ENCODE measurements at places on chromosomes 2 and 18. TPM values are rescaled to one million over a fixed set of nuclear protein-coding genes. Genes with fewer than 3 reads are reported as not detected.
A peak's percentile ranks its signal among the peaks of the same experiment; 100 is the strongest.

- DNase-seq: no peak
Observed at GRCh38 chr2:230043461-230043860, 25.3 kb downstream of the SLC16A14 start.

DNA sequence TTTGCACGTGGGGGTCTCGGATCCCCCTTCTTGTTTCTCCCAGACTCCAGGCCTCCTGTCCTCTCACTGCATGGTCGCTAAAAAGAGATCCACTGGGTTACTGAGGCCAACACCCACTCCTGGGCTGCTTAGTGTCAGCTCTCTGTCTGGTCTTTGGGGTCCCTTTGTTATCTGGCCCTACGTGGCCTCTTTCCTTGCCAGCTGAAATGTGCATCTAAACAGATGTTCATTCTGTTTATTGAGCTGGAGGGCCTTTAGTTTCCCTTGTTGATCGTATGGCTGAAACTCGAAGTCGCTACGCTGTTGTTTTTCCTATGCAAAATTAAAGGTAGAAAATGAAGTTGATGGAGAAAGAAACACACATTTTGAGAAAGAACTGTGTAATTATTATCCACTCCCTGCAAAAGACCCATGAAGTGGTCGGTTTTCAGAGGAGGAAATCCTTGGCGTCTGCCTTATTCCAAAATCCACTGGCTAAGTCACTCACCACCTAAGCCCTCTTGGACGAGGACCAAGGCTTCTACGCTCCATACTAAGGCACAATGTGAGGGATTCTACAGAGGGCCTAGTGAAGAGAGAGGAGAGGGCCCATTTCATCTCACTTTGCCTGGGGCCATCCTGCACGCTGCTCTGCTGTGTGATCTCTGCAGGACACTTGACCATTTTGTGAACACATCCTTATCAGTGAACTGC is 105.3 kb downstream of the GLI2 start:
- no peak for DNase-seq

- no peak for DNase-seq
Observed at GRCh38 chr18:50606609-50607008, 46.7 kb downstream of the MAPK4 start.

DNA sequence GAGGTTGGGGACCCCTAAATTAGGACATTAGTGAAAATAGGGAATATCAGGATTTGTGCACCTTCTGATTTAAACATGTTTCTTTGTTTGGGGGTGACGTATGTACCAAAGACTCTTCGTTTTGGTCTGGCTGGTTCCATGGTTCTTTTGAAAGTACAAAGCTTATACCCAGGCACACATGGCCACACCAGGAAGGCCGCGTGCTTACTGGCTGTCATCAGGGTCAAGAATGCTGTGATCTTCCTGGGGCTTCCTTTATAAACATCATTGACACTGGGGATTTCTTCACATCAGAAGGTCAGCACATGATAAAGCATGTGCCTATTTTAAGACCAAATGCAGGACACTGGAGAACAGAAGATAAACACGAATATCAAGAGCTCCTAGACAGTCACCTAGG is 230.6 kb upstream of the ID2 start:
- DNase-seq: no peak

DNA sequence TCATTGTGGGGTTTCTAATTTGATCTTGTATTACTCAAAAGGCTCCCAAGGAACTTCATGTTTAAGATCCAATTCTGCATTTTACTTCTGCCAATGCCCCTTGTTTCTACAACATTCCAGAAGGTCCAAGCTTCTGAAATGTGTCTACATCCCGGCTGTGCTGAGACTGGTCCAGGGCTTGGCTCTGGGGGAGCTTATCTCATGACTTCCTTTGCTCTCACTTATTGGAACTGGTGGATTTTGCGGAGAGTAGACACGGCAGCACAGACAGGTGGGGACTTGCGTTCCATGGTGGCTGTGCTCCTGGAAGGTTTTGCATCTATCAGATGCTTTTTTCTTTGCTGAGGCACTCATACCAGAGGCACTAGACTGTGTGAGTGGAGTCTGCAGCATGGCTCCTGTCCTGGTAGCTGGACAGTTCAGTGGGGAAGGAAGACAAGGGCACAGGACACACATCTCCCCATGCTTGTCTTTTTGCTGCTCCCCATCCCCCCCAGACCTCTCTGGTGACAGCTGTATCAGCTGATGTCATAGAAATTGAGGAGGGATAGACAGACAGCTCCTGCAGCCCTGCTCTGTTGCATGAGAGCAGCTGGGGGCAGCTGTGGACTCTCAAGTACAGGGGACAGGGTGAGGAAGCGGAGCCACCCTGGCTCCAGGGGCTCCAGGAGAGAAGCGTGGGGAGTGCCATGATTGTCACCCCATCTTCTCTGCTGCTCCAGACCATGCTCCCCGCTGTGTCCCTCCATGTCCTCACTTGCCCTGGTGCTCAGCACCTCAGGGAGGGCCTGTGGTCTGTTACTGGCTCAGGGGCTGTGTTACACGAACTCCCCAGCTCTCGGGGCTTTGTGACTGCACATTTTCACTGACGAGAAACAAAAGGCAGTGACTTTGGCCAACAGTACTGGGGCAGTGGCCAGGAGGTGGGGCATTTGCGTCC is 46.0 kb downstream of the ACAA2 start:
- no peak for DNase-seq

- DNase-seq: no peak
Observed at GRCh38 chr2:95267458-95268210, 6.6 kb upstream of the PROM2 start.

- DNase-seq: no peak
Observed at GRCh38 chr2:27306573-27307286, 1.5 kb downstream of the UCN start.

GRCh38 chr2:162678551-162678950 is 160.0 kb downstream of the KCNH7 start:
- no peak for DNase-seq

DNA sequence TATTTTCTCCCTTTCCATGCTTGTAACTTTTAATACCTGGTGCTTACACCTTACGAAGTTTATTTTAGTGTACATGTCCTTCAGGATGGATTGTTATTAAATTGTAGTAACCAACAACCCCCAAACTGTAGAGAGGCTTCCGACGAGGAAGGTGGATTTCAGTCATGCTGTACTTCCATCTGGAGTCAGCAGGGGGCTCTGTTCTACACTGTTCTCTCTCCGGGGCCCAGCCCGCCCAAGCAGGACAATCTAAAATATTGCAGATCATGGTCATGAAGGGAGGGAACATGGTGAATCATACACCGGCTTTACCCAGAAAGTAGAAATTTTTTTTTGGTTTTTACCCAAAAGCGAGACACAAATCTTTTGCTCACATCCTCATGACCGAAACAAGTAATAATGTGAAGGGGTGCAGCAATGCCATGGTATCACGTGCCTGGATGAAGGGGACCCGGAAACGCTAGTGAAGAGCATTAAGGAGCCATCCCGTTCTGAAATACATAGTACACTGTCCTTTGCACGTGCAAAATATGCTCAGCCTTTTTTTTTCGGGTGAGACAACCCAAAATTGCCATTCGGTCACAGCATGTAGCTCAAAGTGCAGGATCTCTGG is 884.8 kb downstream of the EPHA4 start:
- DNase-seq: peak; percentile 33

GRCh38 chr18:79699653-79700052 is 20.1 kb downstream of the CTDP1 start:
- no peak for DNase-seq

DNA sequence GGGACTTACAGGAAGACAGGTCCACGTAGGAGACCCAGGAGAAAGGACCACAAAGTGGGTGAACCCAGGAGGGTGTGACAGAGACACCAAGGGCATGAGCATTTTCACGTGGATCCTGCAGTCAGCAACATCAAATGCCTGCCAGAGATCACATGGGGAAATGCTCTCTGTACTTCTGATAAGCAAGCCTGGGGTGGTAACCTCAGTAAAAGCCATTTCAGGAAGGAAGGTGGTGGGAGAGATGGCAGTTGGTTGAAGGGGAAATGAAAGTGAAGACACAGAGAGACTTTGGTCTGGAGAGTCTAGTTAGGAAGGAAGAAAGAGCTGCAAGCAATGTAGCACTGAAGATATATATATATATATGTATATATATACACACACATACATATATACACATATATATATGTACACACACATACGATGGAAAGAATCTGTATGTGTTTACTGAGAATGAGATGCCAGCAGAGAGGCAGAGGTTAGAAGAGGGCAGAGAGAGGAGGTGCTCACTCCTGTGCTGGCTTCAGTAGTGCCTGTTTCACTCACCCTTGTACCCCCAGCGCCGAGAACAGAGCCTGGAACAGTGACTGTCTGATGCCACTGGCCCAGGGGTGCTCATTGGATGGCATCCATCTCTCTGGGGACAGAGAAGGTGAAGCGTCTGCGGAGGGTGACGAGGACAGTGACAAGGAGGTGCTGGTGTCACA is 314.9 kb downstream of the AFF3 start:
- DNase-seq: no peak

- DNase-seq: no peak
Observed at GRCh38 chr2:209519906-209520305, 96.1 kb downstream of the MAP2 start.

- DNase-seq: no peak
Observed at GRCh38 chr2:227447606-227448005, 24.4 kb upstream of the AGFG1 start.

- no peak for DNase-seq
Observed at GRCh38 chr18:43868497-43868995, 591.3 kb upstream of the SYT4 start.

DNA sequence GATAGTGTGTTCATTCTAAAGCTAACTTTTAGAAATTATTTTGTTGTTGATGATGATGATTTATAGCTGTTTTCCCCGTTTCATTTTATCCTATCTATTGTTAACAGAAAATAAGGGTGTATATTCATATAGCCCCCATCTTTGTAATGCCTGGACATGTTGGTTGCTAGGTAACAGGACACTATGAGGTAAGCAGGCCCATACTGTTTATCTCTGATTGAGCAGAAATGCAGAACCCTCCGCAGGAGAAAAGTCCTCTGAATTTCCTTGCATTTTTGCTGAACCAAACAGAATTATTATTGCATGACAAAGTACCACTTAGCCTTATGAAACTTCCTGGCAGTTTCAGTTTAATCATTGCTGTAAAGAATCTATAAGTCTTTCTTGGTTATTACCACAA is 339.4 kb downstream of the DCC start:
- no peak for DNase-seq

GRCh38 chr2:217776631-217777030 is 226.2 kb downstream of the TNS1 start:
- no peak for DNase-seq

GRCh38 chr2:652881-653480 is 24.2 kb downstream of the TMEM18 start:
- no peak for DNase-seq

DNA sequence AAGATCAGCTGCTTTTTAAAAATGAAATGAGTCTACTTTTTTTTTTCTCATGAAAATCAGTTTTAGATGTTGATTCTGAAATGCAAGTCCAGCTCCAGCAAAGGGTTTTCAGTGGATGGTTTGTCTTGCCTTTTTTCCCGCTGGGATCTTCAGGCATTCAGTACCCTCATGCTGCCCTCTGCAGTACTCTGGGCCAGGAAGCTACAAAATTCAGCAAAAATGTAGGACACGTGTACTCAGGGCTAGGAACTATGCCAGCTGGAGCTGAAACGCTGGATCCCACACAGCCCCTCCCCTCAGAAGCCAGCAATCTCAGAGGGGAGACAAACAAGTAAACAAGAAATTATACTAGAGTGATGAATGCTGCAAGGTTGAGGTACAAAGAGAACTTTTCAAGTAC is 97.3 kb downstream of the MMADHC start:
- peak; percentile 38 for DNase-seq

DNA sequence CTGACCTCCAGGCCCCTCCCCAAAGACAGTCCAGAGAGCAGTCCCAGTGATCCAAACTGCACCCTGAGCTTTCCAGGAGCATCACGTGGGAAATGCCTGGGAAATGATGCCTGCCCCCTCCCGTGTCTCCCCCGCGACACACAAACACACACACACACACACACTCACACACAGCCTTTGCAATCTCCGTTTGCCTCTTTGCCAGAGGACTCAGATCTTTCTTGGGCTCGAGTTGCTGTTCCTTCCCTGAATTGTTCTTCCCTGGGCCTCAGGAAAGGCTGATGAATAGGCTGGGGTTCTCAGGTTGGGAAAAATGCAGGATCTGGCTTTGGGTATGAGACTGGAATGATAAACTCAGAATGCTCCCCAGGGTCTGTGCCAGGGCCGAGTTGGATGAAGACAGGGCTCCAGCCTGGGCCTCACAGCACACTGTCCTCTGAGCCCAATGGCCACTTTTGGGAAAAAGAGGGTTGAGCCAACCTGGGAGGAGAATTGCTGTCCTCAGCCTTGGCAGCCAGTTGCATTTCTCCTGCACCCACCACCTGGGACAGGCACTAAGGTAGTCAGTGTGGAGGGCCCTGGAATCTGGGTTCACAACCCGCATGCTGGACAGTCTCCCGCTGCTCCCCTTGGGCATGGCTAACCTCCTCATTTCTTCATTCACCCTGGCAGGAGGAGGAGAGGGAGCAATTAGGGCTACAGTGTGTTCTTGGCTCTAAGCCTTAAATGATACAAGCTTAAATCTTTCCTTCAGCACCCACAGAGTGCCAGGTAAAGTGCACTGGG is 43.9 kb upstream of the ATP6V1B1 start:
- DNase-seq: no peak

GRCh38 chr2:102185347-102185746 is 1.5 kb upstream of the IL1RL2 start:
- peak; percentile 50 for DNase-seq

DNA sequence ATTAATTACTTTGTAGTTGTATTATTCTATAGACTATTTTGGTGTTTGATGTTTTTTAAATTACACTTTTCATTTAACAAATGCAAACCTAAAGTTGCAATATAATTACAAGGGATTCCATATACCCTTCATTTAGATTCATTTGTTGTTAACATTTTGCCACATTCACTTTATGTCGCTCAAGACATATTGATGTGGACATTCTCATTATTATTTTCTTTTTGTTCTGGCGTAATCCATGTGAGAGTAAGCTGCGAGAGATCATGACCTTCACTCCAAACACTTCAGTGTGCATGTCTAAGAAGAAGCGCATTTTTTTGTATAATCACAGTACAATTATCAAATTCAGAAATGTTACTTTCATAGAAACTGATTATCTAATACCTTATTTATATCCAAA is 280.6 kb downstream of the CALCRL start:
- no peak for DNase-seq

- DNase-seq: peak; percentile 33
Observed at GRCh38 chr2:88265352-88266303, 95.5 kb downstream of the THNSL2 start.

DNA sequence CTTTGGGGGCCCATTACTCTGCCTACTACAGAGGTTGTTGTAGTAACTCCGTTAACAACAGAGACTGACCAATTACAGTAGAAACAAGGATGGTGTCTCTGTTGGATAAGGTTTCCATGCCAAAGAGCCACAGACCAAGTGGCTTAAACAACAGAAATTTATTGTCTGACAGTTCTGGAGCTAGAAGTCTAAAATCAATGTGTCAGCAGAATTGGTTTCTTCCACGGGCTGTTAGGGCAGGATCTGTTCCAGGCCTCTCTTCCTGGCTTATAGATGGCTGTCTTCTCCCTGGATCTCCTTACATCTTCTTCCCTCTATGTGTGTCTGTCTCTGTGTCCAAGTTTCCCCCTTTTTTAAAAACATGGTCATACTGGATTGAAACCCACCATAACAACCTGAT is 135.3 kb downstream of the AKAIN1 start:
- DNase-seq: no peak

Gene MAP3K19
- not detected for total RNA-seq

Gene COL4A4
- not detected for total RNA-seq

Gene CRYGC
- total RNA-seq: not detected

Gene PPIL3
- total RNA-seq: 22.5 TPM

Gene BCL2L11
- total RNA-seq: 9.5 TPM

Gene SLC5A7
- not detected for total RNA-seq

Gene PAIP2B
- 1.0 TPM for total RNA-seq

Measured in dermis microvascular lymphatic vessel endothelial cell (primary cell).